Activated CD4-positive, CD25-positive, alpha-beta regulatory T cell (primary cell): ENCODE measurements at places on chromosomes 2 and 18.

DNA sequence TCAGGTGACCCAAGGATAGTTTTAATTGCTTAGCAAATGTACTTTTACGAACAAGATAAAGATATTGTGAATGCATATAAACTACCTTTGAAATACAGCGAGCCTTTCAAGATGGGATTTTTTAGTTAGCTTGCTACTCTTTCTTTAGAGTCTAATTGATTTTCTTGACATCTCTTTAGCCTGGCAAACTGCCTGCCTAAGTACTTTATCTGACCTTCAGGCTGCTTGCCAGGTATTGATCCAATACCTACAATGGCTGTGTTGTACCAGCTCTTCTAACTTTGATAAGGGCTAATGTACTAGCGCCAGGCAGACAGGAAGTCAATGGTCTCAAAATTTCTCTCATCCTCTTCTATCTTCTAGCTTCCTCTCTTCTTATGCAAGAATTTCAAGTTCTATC, 414.4 kb upstream of the ACVR2A start:
- DNase-seq, result no peak

- no peak for DNase-seq
These were observed 77.0 kb upstream of the SERTAD2 start for GRCh38 chr2:64730551-64731262.

DNA sequence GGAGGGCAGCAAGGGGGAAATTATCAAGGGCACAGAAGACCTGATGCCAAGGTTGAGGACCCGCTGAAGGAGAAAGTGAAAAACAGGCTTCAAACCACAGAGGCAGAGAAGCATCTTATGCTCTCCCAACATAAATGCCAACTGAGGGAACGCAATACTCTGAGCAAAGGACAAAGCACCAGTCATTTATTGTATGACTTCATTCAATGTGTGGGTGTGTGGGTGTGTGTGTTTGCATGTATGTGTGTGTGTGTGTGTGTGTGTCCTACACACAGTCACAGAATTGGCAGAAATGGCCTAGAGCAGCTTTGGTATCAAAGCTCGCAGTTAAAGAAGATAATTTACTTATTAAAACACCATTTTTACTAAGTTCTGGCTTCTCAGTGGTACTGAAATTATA, 51.4 kb downstream of the UXS1 start:
- DNase-seq, result no peak

DNA sequence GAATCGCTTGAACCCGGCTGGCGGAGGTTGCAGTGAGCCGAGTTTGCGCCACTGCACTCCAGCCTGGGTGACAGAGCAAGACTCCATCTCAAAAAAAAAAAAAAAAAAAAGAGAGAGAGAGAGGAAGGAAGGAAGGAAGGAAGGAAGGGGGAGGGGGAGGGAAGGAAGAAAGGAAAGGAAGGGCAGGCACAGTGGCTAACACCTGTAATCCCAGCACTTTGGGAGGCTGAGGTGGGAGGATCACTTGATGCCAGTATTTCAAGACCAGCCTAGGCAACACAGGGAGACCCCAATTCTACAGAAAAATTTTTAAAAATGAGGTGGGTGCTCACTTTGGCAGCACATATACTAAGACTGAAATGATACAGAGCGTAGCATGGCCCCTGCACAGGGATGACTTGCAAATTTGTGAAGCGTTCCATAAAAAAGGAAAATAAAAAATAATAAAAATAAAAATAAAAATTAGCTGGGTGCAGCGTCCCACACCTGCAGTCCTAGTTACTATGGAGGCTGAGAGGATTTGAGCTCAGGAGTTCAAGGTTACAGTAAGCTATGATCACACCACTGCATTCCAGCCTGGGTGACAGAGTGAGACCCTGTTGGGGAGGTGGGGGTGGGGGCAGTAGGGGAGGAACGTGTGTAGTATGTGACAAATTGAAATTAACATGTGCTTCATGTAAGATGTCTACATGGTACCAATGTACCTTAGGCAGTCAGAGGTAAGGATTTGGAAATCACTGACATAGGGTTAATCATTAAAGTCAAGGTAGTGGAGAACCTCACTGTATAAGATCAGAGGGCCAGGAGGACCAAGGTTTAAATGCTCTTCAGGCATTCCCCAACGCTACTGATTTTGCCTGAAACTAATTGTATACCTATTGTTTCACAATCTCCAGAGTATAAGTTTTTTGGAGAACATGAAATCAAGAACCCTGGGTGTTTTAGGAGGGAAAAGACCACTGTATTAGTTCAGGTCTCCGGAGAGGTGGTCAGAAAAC, 1.4 kb downstream of the WDCP start:
- no peak for DNase-seq

- no peak for DNase-seq
These were observed 691.9 kb upstream of the TMEFF2 start for GRCh38 chr2:192886636-192887035.

DNA sequence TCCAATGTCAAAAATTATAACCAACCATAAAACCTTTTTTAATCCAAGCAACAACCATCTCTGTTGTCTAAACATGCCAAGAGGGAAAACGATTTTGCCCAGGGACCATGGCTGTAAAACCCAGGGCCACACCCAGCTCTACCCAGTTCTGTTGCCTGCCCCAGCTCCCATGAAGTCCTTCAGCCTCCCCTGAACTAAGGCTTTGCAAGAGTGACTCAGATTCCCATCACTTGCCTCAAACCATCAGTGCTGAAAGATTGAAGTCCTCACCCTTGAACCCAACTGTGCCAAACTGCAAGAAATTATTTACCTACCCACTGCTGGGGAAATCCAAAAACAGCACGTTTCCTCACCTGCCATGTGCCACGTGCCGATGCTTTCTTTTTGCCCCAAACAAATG, 102.5 kb downstream of the TFCP2L1 start:
- DNase-seq, result no peak

DNA sequence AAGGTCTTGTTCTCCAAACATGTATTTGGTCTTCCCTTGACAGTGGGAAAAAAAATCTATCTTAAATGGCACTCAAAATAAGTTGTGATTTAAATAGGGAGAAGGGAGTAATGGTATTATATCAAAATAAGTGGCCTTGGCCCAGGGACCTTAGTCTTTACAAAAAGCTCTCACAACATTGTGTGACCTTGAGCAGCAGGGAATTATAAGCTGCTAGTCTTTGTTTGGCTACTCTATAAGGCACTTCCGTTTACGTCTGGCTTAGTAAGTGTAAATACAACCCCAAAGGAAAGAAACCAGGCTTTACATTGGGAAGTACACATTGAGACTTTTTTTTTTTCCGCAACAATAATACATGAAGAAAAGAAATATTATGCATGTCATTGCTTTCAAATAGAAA, 734.0 kb upstream of the LINC00305 start:
- DNase-seq, result no peak

DNA sequence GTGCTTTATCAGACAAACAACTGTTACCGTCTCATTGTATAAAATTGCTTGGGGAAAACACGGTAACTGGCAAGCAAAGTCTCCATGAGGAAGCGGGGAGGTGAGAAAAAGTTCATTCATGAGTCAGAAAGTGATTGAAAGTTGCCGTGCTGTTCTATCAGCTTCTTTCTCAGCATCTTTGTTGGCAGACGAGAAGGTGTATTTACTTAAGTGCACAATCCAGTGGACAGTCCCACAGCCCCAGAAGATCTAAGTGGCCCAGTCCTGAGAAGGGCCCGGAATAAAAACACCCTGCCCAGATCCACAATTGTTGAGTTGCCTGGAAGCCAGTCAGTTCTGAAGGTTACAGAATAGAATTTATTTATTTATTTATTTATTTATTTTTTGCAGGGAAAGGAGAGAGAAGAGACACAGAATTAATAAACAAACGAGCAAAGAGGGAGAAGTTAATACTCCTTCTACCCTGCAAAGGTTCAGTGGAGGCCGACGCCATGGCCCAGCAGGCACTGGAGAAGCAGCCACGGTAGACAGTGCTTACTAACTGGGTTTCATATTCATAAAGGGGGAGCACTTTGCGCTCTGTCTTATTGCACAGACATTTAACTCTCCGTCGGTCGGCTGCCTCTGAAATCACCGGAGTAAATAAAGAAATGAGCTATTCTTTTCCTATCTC, 676.0 kb upstream of the SALL3 start:
- DNase-seq, result no peak

DNA sequence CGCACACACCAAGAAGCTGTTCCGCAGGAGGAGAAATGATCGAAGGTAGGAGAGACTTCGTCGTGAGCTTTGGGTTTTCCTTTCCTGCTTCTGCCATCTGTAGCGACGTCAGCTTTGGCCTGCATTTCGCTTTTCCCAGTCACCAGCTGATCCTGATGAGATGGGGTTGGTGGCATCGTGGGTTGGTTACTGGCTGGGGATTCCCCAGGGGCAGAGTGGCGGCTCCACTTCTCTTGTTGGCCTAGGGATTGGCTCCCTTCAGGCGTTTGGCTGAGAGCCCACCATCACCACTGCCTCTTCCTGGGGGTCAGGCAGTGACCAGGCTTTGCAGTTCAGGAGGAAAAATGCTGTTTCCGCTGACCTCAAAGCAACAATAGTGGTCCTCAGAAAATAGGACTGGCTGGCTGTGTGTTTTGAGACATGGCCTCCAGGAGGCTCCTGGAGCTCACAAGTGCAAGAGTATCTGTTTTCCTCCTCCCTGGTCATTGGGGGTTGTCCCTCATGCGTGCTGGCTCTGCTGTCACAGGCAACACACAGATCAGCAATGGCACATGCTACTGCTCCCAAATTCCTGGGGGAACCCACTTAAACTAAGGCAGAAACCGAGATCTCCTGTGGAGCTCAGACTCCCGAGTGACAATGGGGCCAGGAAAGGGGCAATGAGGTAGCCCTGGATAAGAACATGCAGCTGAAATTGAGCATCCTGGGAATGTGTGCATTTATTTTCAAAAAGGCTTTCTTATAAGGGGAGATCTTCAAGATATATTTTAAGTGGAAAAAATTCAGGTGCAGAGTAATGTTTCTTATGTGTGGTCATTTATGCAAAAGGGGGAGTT, 173.0 kb downstream of the CTIF start:
- DNase-seq, result no peak

GRCh38 chr2:172282944-172283343, 144.4 kb upstream of the ITGA6 start:
- no peak for DNase-seq

DNA sequence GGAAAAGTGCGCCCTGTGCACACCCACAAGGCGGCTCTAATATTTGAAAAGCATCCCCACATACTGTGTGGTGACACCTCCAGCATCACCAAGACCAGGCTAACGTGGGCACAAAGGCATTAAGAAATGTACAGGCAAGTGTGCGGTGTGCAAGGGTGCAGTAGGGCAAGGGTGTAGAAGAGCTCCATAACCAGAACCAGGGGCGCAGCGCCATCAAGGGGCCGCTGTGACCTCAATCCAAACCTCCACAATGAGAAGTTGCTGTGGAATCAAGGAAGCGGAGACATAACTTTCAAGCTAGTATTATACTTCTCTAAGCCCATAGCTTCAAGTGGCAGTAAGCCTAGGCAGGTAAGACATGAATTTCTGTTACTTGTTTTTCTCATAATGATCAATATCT, 13.0 kb downstream of the L3MBTL4 start:
- no peak for DNase-seq

GRCh38 chr2:50952596-50952995, 79.3 kb downstream of the NRXN1 start:
- no peak for DNase-seq

- no peak for DNase-seq
These were observed 11.1 kb downstream of the KLF11 start for GRCh38 chr2:10054424-10054823.

- DNase-seq, result no peak
These were observed 273.2 kb upstream of the SIX3 start for GRCh38 chr2:44668336-44668735.

DNA sequence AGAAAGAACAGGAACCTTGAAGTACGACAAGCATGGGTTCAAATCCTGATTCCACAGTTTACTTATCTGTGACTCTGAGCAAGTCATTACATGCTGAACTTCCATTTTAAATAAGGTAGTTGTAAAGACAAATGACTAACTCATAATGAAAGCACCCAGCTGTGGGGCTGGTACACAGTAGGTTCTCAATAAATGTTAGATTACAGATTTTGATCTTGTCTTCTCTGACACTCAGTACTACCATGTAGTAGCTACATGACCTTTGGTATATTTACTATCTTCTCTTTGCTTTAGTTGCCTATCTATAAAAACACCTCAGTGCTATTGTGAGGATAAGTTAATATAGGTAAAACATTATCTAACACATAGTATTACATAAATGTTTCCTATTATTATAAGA, 3.2 kb downstream of the TRAK2 start:
- no peak for DNase-seq

- no peak for DNase-seq
These were observed 181.0 kb upstream of the SALL3 start for GRCh38 chr18:78798402-78799175.

DNA sequence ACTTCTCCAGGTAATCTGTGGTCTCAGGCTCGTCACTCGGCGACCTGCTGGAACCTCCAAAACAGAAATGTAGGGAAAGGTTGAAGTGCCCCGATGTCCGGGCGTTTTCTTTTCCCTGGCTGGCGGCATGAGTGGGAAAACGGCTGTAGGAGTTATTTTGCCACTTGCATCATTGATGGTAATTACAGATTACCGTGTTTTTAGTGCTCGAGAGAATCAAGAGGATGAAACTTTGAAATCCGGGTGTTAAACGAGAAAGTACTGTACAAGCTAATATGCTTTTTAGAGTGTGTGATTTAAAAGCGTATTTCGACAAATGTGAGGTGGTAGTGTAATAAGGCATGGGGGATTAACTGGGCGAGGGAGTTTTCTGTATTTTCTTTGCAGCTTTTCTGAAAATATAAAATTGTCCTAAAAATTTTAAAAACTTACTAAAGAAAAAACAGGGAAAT, 819 bp downstream of the GRHL1 start:
- DNase-seq, result no peak

DNA sequence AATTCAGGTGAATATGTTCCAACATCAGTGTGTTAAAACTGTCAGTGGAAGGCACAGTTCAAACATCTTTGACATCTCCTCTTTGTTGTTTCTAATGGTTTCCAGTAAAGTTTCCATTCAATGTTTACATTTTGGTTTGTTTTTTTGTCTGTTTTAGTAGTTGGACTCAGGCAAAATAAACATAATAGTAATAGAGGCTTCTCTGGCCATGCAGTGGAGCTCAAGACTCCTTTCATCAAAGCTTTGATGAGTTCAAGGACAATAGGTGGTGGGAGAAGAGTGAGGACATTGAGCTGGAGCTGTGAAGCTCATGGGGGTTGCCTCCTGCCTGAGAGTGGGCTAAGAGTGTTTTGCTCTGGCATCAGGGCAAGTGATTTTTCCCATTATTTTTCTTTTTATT, 1853.7 kb upstream of the CELF4 start:
- DNase-seq, result no peak

- no peak for DNase-seq
These were observed 163.3 kb upstream of the ZEB2 start for GRCh38 chr2:144683107-144683753.
